ENCODE measurements at places on chromosomes 13 and 19.

DNA sequence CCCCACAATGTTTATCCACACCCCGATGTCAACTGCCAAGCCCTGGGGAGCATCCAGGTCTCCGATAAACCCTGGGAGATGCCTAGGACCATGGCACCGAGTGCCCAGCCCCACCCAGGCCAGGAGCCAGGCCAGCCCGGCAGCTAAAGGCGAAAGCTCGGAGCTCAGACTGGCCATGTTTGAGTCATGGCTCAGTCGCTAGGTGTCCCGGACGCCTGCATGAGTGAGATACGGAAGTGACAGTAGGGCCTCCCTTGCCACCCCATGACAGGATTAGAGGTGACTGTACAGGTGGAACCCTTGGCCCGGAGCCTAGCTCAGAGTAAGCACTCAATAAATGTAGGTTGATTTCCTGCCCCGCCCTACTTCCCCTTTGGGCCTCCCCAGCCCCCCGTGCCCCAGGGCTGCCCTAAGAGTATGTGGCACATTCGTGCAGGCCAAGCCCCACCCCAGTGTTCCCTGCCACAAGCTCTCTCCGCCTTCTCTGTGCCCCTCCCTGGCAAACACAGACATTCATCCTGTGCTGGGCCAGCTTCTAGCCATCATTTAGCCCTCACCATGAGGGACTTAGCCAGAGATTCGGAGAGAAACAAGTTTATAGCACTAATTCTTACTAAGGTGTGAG lies 5.8 kb upstream of the TPM4 start:
- DNase-seq, result no peak

DNA sequence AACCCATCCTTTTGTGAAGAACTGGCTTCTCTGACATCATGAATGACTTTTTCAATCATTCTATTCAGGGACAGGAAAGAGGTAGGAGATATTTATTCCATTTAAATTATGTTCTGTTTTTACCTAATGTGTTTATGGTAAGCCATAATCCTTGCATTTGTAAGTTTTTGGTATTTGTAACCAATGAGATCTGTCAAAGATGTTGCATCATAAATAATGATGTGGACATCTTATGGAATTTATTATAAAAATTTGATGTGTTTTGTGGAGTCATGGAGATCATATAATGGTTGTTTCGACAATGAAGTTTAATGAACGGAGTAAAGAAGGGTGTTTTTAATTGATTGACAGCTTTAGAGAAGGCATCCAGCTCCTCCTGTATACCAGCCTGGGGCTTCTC lies 67.6 kb downstream of the LMO7 start:
- no peak for DNase-seq

DNA sequence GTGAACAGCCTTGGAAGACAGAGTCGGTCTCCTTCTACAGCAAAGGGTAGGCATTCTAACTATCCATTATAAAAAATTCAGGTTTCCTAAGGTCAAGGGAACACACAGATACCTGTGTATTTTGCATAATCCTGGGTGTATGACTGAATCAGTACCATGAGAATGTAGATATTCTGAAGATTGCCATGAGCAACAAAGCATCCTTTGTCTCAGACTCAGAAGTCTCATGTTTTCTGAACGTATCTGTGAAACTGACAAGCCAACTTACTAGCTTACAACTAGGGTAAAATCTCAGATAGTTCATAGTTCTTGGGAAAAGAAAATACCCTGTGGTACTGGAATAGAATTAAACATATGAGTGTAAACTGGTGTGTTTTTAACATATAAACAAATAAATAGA lies 6.5 kb downstream of the ZNF566 start:
- DNase-seq, result no peak

- peak; percentile 26 for DNase-seq
Measured at GRCh38 chr13:41196620-41197019, 2.3 kb upstream of the KBTBD7 start.

DNA sequence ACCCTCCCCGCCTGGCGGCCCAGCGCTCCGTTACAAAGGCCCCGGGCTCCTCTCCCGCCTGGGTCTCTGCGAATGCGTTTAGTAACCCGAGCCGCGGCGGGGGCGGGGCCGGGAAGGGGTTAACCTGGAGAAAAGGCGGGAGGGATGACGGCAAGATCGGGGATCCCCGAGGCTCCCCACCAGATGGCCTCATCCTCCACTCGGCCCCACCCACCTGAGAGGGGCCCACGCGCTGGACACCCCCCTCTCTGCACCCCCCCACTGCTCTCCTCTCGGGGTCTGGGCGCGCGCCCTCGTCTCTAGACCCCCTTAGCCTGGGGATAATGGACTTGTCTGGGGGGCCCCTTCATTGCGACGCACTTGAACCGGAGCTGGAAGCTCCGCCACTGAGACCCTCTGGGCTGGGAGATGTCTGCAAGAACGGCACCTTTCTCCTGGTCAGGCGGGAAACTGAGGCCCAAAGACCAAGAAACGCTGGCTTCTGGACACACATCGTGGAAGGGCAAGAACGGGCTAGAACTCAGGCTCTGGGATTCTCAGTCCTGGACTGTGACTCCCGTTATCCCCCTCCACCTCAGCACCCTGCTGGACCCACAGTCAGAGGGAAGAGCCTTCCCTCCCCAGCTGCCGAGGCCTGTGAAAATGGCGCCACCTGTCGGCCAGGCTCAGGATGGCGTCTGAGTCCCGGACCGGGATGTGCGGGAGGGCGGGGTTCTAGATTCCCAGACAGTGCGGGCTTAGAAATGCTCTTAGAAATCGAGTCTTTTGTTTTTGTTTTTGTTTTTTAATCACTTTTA lies 2.9 kb upstream of the LTBP4 start:
- DNase-seq, result peak; percentile 90

GRCh38 chr13:95564733-95565291 lies 12.3 kb downstream of the CLDN10 start:
- DNase-seq, result peak; percentile 14
